ENCODE measurements at places on chromosomes 2 and 18.

DNA sequence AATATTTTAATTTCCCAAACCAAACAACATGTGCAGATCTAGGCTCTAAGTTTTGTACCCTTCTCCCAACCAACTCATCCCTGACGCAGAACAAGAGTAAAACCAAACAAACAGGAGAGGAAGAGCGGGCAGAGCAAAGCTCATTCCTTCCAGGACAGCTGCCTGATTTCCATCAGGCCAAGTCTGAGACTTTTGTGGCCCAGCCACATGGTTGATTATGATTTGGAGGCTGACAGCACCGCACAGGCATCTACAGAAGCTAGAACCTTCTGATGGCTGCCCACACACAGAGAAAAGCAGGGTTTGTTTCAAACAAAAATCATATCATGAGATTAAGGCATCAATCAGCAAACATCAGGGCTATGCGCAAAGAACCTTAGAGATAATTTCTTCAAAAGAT lies 262.6 kb downstream of the TNS1 start:
- no peak for DNase-seq

- no peak for DNase-seq
These were observed 174.2 kb downstream of the WDR7 start for GRCh38 chr18:56825321-56825720.

- no peak for DNase-seq
These were observed 33.3 kb downstream of the CNGA3 start for GRCh38 chr2:98379311-98380202.

DNA sequence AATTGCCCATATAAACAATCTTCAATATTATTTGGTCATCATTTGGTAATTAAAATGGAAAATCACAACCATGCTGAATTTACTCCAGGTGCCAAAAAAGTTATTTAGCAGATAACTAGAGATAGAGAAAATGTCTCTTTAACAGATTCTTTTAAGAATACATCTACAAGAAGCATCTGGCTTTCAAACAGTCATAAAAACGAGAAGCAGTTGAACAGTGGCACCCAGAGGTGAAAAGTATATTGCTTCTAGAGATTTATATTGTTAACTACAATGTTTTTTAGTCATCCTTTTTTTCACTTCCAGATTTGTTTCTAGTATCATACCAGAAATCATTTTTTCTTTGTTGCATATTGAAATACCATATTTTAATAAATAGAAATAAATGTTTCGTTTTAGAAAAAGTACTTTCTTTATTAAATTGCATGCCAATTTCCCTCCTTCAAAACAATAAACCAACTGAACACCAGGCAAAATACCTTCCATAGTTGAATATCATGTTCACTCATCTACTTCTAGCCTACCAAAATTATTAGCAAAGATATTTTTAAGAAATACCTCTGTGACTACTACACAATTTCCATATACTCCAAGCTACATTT lies 65.4 kb upstream of the HNRNPA3 start:
- no peak for DNase-seq

DNA sequence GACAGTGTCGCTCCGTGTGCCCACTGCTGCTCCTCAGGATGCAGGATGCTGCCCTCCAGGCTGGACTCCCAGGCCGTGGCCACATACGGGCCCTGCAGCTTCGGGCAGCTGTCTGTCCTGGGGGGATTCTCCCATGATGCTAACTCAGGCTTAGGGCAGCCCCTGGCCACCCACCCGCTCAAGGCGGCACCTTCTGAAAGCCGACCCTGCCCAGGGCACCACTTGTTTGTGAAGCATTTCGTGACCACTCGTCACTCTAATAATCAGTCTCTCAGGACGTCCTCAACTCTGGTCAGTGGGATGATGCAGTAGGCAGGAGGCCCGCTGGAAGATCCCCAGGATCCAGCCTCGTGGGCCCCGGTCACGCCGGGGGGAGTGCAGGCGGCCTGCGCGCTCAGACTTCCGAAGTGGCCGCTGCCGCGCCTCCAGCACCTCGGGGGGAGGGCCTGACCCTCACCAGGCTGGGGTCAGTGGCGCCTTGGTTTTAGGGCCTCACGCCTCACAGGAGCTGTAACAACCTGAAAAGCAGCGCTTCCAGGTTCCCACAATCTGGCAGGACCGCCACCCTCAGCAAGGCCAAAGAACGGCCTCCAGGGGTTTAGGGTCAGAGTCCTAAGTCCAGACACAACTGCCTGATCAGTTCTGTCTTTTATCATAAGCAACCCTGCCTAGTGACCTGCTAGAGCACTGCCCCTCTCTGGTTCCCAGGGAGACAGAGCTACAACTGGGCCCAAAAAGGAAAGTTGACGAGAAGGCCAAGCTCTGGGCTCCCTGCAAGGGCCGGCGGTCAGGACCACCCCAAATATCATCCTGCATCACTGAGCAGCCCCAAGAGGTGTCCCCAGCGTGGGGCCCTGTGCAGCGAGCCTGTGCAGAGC lies 53.0 kb downstream of the EIPR1 start:
- DNase-seq = no peak

DNA sequence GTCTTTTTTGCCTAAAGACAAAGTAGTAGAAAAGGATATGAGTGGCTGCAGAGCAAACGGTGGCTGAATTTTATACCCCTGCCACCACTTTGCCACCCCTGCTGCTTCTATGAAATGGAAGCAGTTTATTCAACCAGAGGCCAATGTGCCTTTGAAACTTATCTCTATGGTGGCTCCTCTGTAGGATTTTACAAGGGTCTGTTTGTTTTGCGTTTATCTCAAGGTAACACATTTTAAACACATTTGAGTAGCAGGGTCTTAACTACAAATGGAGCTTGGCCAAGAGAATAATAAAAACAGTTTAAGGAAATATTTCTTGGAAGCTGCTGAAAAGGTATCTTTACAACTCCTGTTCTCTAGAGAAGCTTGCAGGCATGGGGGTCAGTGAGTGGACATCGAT lies 6.1 kb downstream of the ALLC start:
- no peak for DNase-seq

- DNase-seq = no peak
These were observed 194.1 kb upstream of the HNMT start for GRCh38 chr2:137770166-137770565.

GRCh38 chr2:222102575-222103349 lies 196.0 kb downstream of the PAX3 start:
- DNase-seq = no peak

GRCh38 chr18:37567994-37568359 lies 2.4 kb upstream of the CELF4 start:
- DNase-seq = no peak

DNA sequence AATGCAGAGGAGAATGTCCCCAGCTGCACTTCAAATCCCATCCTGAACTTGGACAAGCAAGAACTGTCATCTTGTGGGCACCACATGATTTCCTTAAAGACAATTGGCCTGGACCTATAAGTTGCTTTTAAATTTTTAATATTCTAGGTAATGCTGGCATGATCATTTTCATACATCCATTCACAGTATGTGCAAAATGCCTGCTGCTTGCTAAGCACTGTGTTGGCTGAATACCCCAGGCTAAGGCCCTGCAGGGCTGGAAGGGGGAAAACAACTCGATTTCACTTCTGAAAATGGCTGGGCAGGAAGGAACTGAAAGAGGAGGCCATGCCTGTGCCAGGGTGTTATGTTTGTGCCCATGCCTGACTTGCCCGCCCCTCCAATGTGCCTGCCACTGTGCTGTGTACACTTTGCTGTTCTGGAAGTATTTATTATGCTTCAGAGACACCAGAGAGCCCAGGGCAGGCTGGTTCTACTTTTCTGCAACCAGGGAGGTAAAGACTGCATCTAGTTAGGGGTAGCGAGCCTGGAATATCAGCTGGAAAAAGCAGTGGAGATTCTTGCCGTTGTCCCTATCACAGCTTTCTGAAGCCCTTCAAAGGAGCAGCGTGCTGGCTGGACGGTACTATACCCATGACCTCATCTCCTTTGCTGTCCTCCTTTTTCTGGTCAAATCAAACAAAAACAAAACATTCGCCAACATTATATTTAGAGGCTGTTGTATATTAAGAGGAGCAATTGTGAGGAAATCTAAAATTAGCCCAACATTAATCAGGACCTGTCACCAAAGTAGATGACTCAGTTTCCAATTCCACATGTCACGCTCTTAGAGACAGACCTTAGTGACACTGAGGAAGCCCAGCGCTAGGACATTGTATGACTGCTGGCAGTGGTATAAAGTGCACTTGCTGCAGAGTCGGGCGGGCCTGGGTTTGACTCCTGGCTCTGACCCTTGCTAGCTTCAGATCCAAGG lies 158.1 kb downstream of the DDX1 start:
- no peak for DNase-seq

- DNase-seq = no peak
These were observed 45.4 kb downstream of the GEMIN6 start for GRCh38 chr2:38823386-38823785.

- no peak for DNase-seq
These were observed 467.8 kb downstream of the ZEB2 start for GRCh38 chr2:144052083-144052482.

GRCh38 chr2:218281449-218281848 lies 10.9 kb downstream of the TMBIM1 start:
- no peak for DNase-seq

GRCh38 chr2:19685731-19686130 lies 216.1 kb downstream of the TTC32 start:
- DNase-seq = no peak

DNA sequence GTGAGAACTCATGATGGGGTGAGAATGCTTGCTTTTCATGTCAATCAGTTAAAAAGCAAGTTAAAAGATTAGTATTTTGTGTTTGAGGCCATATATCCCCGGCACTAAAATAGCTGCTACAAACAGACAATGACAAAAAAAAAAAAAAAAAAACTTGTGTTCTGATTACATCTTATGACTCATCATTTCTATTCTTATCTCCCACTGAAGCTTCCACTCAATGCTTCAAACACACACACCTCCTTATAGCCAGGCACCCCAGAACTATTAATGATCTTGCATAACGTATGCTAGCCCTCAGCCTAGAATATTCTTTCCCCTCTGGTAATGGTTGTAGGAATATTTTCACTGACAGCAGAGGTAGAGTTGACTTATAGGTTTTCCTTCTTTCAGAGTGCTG lies 778.3 kb downstream of the TRIB2 start:
- DNase-seq = no peak

GRCh38 chr2:169034256-169034655 lies 3.1 kb upstream of the ABCB11 start:
- DNase-seq = no peak

- no peak for DNase-seq
These were observed 41.6 kb upstream of the GPR39 start for GRCh38 chr2:132374961-132375360.

- DNase-seq = no peak
These were observed 286.4 kb downstream of the GALNT13 start for GRCh38 chr2:154158101-154158500.

DNA sequence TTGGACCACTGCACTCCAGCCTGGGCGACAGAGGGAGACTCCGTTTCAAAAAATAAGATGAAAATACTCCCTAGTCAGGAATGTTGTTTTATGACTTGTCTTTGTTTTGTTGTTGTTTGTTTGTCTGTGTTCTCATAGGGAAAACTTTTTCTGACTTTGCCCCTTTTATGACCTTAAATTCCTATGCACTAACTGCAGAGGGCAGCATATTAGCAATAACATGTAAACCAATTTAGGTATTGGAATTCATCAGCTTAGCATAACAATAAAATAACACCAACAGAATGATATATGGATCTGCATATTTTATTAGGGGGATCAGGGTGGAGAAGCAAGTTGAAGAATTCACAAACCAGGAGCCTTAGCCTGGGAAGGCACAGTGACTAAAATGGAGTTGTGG lies 631.5 kb downstream of the SUCLG1 start:
- no peak for DNase-seq

DNA sequence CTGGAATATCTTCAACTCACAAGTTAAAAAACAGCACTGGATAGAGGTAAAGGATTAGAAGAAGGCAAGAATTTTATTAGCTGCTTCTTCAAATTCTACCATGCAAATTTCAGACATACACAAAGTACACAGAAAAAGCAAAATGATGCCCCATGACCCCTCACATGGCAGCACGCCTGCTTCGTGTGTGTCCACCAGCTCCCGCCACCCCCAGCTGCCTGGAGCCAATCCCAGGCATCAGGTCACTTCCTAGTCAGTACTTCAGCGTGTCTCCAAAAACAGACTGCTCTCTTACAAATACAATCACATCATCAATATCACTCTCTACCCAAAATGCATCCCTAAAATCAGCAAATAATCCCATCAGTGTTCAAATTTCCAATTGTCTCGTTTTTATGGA lies 35.8 kb downstream of the IMPA2 start:
- DNase-seq = no peak

DNA sequence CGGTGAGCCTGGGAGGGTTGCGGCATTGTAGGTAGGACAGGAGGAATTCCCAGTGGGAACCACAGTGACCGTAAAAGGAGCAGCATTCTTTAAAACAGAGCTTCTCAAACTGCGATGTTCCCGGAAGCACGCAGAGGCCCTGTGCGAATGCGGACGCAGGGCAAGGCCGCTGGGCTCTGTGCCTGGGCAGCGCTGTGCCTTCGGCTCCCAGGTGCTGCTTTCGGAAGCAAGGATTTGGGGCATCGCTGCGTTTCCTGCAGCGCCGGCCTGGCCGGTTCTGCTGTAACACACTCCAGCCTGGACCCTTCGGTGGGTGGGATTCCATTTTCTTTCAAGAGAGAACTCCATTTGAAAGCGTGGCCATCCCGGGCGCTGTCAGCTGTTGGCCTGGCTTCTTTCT lies 118.6 kb downstream of the PTGR3 start:
- DNase-seq = no peak

DNA sequence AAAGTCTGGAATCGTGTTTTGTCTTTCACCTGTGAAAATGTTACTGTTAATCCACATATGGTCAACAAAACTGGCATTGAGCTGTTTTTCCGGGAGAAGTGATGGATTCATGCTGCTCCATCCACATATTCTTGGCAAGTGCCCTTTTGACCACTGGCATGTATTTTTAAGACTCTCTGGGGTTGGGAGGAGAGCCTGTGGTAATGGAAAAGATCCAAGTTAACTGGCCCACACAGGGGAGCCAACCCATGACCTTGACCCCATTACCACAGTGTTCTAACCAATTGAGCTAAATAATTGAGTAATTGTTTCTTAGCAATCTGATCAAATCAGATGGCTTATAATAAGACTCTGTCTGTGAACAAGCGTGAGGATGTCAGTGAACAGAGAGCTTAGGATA lies 296.2 kb upstream of the NRP2 start:
- no peak for DNase-seq

- DNase-seq = no peak
These were observed 5.0 kb downstream of the TANK start for GRCh38 chr2:161165266-161165665.

DNA sequence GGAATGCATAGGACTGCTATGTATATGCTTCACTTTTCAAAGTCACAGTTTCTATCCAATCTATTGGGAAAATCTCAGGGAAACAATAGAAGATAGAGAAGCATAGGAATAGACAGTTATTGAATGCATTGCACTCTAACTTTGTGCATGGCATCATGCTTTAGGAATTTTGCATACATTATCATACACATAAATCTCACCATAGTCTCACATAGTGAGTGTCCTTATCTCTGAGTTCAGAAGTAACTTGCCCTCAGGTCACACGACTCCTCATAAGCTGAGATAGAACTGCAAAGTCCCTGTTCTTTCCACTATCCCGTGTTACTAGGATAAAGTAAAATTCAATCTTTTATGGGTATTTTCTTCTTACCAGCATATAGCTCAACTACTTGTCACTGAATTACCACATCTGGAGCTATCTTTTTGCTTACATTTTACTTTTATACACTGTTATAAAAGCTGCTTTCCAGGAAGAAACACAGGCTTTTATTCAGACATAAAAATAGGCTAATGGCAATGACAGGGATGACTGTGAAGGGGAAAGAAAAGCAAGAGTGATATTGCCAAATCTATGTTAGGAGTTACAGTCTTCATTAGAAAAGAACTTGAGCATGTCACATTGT lies 666.9 kb downstream of the XIRP2 start:
- DNase-seq = no peak

- DNase-seq = no peak
These were observed 178.7 kb upstream of the FAM98A start for GRCh38 chr2:33777786-33778185.
